A549 (cell line): ENCODE measurements at places on chromosomes 7 and 10. TPM values are rescaled to one million over a fixed set of nuclear protein-coding genes. Genes with fewer than 3 reads are reported as not detected.

DNA sequence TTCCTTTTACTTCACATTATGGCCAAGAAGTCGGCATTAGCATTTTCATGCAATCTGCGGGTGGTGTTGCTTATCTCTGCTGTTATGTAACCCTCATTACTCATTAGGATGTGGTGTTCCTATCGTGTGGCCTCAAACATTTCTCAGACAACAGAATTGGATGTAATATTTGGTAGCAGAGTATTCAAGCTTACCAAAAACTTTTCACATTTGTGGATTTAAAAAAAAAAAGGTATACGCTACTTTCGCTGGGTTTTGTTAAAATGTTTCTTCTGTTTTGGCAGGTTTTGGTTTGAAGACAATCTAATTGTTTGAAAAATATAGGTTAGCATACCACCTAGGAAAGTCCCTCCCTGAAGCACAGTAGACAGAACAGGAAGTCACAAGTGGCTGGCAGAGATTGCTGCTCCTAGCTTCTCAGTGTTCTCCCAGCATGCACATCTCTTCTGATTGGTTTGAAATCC is 128.8 kb downstream of the GATA3 start:
- DNase-seq = no peak

GRCh38 chr10:73910764-73911552 is at the start of gene PLAU:
TSS of gene PLAU (plus strand) at chr10:73911132. CDS start at chr10:73911556, 424 bp downstream.
- DNase-seq = no peak

GRCh38 chr10:103855424-103855823 is at the start of gene SH3PXD2A:
TSS of gene SH3PXD2A (minus strand) at chr10:103855576. CDS start at chr10:103855266, 310 bp downstream.
- no peak for DNase-seq

DNA sequence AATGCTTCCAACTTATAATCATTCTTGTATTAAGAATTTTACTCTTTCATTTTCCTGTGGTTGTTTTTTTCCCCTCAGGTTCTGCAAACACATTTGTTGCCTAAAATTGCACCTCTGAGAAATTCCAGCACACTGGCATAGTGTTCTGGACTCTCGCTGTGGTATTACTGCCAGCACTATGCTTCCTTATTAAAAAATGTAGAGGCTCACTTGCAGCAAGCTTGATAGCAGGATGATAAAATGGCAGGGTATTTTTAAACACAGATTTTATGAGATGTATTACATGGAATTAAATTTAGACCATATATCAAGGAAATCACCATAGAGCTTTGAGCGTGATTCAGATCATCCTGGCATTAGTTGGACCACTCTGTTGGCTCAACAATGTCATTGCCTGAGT is 416.7 kb upstream of the AKR1E2 start:
- no peak for DNase-seq

GBX1 gene
- polyA plus RNA-seq = not detected in 3 replicates
